ENCODE measurements at places on chromosomes 13 and 19. TPM values are rescaled to one million over a fixed set of nuclear protein-coding genes. Genes with fewer than 3 reads are reported as not detected.

CD177 gene
- not detected for total RNA-seq

GRCh38 chr19:16952046-16952445 lies 63.2 kb downstream of the F2RL3 start:
- DNase-seq, result no peak

ZNF850 gene
- total RNA-seq, result 5.1 TPM

PGPEP1 gene
- 14.8 TPM for total RNA-seq

SPC24 gene
- total RNA-seq, result 1.1 TPM

DNA sequence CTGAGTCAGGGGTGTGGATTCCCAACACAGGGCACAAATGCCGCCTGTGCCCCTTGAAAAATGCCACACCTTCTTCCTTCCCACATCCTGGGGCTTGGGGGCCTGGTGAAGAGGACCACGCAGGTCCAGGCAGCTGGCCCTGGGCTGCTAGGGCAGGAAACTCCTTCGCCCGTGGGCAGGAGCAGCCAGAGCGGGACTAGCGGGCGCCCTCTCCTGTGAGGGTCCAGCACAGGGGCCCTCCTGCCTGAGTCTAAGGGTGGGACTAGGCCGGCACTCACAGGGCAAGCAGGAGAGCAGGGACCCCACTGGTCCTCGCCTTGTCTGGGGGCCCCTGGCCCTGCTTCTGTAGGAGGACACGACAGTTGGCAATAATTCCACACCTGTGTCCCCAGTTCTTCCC lies 7.5 kb upstream of the CEBPA start:
- peak; percentile 54 for DNase-seq

ZNF85 gene
- total RNA-seq, result 0.96 TPM

DNA sequence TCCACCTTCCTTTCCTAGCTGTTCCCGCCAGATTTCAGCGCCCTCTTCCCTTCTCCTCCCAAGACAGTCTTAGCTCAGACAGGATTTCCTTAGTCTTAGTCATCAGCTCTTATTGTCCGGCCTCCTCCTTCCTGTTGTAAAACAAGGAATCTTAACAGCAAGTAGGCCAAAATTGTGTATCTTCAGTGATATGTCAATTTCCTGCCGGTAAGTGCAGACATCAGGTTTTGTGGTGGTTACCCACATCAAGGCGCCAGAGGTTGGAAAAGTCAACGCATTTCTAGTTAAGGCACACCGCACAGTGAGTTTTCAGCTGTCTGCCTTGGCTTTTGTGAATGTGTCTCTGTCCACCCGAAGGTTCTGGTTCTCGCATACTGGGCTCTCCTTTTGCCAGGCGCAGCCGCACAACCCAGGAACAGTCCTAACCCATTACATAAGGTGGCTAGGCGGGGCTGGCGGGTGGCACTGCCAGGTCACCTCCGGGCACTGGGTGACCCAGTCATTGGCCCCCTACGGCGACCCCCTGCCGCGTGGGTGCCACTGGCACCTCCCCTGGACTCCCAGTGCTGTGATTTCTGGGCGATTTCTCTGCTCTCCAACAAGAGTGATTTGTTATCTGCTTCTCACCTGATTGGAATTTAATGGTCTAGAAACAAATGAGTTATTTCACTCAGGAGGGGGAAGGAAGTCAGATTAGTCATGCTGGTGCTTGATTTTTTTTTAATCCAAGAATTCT lies 12.9 kb downstream of the COL4A2 start:
- peak; percentile 82 for DNase-seq

DNA sequence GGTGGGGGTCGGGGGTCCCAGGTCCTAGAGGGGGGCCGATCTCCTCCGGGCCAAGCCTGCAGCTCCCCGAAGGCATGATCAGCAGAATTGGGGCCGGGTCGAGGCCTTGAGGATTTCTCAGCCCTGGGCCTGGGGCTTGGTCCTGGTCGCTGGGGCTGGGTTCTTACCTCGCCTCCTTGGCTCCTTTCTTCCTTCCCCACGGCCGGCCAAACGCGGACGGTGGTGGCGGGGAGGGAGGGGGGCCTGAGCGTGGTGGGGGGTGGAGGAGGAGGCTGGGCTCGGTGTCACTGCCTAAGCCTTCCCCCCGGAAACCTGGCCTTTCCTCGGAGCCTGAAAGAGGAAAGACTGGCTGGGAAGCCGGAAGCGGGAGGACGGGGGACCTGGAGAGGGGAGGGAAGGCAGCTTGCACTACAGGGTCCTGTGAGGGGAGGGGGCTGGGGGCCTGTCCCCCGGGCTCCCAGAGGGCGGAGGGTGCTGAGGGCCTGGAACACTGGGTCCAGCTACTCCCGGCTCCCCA lies at the start of gene ZNF579:
ZNF579 (minus strand) TSS at position 221 of the 517 bp plus-strand sequence. CDS start 1,209 bp downstream, outside the sequence.
- DNase-seq, result peak; percentile 32

FLT1 gene
- total RNA-seq, result 46.0 TPM

DNA sequence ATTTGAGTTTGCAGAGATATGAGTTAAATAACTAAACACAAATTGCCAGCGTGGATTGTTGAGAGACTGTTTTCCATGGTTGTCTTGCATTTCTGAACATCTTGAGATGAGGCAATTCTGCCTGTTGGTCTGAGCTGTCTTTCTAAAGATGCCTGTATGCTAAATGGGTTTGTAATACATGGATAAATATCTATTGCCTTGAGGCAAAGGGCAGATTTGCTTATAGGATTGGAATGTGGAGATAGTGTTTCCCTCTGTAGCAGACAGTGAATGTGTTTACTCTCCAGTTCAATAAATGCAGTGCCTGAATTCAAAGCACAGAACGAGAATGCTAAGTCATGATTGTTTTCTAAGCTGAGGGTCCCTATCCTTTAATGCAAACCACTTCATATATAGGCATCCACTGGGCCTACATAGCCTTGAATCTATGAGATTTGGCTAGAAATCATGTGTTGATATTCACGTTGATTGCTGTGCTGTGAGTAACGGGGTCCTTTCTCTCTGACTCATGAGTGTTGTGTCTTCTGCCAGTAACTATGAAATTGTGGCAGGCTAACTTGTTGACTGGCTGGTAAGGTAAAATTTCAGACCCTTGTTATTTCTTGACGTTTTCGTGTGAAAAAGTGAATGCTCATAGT lies 2554.8 kb downstream of the PCDH9 start:
- DNase-seq, result no peak

GRCh38 chr13:29799041-29799440 lies 51.4 kb downstream of the UBL3 start:
- no peak for DNase-seq

DNA sequence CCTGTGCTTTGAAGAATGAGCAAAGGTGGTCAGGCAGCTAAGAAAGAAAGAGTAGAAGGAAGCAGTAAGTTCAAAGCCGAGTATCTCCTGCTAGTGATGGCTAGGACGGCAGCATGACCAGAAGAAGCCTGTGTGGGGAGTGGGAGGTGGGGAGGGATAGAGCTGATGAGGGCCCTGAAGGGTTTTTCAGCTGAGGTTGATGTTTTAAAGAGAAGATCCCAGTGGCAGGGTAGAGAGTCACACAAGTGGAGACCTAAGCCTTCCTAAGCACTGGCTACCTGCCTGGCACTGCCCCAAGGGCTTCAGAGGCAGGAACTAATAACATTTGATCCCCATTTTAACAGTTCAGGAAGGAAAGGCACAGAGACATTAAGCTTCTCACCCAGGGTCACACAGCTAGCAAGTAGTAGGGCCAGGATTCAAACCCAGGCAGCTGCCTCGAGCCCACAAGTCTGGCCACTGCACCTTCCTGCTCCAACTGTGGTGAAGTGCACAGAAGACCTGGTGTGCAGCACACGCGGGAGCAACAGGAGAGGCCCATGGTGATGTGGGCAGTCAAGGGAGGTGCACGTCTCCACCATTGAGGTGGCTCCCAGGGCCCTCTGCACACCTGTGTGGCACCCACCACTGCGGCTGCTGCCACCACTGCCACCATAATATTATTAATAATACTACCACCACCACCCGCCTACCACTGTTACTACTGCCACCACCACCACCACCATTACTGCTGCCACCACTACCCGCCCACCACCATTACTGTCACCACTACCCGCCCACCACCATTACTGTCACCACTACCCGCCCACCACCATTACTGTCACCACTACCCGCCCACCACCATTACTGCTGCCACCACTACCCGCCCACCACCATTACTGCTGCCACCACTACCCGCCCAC lies 22.1 kb downstream of the CUL4A start:
- DNase-seq, result no peak

DNA sequence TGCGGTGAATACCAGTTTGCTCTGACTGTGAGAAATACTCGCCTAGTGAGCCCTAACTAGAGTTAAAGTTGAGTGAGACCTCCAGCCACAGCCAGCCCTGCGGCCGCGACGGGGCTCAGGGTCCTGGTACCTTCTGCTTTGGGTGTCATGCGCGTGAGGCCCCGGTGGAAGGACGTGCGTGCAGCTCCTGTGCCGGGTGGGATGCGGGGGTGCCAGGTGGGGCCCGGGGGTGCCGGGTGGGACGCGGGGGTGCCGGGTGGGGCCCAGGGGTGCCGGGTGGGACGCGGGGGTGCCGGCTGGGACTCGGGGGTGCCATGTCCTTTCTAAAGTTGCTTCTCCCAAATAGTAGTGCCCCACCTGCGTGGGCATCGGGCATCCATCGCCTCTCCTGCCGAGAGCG lies 8.5 kb upstream of the TMPRSS9 start:
- no peak for DNase-seq

IFNL1 gene
- total RNA-seq, result not detected

KIR3DL1 gene
- not detected for total RNA-seq

CACNA1A gene
- 7.7 TPM for total RNA-seq

- no peak for DNase-seq
Measured at GRCh38 chr13:30023196-30023895, 172.9 kb upstream of the UBL3 start.

- DNase-seq, result peak; percentile 78
Measured at GRCh38 chr13:50124536-50125303, 109.5 kb downstream of the KCNRG start.

- DNase-seq, result no peak
Measured at GRCh38 chr13:59305896-59306295, 857.8 kb downstream of the DIAPH3 start.

DNA sequence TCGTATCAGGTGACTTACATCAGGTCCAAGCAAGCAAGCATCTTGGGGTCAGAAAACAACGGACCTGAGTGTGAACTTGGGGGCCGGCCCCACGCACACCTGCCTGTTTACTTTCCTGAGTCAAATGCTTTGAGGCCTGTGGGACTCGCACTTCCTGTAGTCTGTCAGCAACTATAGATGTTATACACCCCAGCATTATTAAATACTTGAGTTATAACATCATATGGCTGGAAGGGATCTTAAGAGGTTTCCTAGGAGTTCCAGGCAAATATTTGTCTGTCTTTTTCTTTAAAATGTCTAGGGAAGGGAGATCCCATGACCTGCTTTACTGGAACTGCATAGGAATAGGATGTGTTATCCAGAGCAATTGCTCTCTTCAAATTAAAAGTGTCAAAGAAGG lies 280.6 kb downstream of the SHISA2 start:
- DNase-seq, result no peak

GRCh38 chr13:23770973-23771372 lies 118.2 kb downstream of the MIPEP start:
- DNase-seq, result no peak

- DNase-seq, result no peak
Measured at GRCh38 chr13:42047561-42048341, 697 bp upstream of the DGKH start.

DNA sequence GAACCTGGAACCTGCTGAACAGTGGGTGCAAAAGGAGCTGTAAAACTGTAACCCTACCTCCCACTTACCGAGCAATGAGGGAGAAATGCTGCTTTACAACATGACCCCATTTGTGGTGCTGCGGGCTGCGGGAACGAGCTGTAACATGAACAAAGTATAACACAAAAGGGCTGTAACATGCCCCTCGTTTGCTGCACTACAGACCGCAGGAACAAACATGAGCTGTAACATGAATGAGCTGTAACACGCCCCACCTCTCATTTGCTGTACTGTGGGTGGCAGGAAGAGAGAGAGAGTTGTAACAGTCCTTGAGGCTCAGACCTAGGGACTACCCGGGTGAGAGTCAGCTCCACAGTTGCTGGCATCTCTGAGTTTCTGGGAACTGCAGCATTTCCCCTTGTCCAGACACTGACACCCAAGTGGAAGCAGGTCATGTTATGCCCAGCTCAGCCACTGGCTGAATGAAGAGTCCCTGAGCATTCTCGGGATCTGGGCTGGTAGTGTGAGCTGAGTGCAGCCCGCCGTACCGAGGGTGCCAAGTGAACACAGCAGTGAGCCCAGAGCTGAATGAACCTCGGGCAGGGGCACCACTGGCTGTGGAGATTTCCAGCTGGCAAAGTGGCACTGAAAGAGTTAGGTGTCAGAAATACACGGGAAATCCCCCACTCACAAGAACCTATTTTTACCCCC lies 1385.3 kb upstream of the SPRY2 start:
- DNase-seq, result no peak

IZUMO1 gene
- total RNA-seq, result not detected

- DNase-seq, result no peak
Measured at GRCh38 chr13:21011378-21011777, 50.0 kb downstream of the LATS2 start.

GATAD2A gene
- total RNA-seq, result 63.3 TPM

DNA sequence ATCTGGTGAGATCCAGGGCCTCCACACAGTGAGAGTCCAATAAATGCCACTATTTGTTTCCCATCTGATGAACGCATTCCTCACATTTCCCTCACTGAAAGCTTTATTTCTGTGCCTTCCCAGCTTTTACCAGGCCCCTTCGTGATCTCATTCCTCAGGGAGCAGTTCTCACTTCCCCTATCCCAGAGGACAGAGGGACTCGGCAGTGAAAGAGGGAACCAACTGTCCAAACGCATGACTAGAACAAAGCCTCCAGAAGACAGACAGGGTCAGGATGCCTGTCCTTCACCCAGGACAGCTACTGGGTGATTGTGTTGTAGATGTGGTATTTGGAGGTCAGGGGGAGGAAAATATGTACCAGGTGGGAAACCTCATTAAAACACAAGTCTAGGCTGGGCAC lies 2.0 kb upstream of the ZBTB45 start:
- DNase-seq, result no peak

GRCh38 chr13:93004919-93005318 lies 221.7 kb upstream of the GPC6 start:
- no peak for DNase-seq

- no peak for DNase-seq
Measured at GRCh38 chr13:45807520-45808099, 43.9 kb downstream of the SIAH3 start.

- DNase-seq, result no peak
Measured at GRCh38 chr13:50711131-50711815, 132.2 kb downstream of the DLEU7 start.

BORCS8 gene
- total RNA-seq, result 26.9 TPM

GFY gene
- not detected for total RNA-seq

DNA sequence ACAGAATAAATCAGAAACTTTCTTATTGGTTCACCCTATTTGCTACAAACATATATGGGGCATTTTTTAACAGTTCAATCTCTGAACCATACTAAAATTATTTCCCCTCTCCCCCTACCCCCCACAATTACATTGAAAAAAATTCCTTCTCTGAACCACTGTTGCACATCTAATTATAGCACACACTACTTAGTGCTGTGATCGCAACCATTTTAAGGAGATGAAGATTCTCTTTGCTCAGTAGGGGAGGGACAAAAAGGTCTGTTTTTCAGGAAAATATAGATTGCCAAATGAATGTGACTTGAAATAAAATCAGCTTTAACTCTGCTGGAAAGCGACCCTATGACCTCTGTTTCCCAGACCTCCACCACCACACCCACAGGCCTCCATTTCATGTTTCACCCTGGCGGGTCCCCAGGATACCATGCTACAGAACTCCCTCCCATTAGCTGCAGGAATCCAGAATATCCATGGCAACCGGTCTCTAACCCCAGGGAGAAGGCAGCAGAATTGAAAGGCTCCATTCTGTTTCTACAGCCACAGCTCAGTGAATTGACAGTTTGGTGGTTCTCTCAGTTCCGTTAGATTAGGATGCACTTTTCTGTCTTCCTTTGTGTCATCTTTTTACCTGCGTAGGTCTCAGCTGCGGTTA lies 286.3 kb downstream of the TBC1D4 start:
- DNase-seq, result no peak

Measured in ascending aorta (tissue), 2 donors.